ENCODE measurements at places on chromosomes 12 and 14.
A peak's percentile ranks its signal among the peaks of the same experiment; 100 is the strongest.

DNA sequence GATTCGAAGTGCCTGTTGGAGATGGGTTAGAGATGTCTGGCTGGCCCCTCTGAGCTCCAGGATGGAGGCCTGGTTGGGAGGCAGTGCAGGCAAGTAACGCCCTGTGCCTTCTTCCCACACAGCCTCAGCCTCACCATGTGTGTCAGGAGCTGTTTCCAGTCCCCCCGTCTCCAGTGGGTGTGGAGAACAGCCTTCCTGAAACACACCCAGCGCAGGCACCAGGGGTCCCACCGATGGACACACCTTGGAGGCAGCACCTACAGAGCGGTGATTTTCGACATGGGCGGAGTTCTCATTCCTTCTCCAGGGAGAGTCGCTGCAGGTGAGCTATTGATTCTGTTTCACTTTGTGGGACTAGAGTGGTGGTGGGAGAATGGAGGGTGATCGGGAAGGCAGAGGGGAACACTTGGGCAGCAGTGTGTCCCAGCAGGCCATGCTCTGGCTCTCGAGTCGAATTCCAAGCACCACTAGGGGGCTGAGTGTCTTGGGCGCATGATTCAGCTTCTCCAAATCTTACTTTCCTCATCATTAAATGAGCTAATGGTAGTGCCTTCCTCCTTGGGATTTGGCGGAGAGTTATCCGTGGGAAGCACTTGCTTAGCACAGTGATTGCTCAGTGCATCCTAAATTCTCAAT is 6.8 kb downstream of the ACAD10 start:
- no peak for DNase-seq

DNA sequence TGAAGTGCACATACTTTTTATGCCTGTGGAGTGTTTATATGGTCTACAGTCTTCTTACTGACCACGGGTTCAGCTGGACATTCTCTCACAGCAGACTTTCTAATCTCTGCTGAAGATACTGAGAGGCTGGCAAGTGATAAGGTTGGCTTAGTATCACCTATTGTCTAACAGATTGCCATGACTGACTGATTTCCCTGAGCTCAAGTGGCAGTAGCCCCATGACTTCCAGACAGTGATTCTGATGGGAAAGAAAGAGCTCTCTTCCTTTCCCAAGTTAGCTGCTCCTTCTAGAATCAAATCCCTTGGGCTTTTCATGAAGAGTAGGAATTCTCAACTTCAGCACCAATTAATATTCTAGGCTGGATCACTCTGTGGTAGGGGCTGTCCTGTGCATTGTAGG is 141.4 kb downstream of the ANO4 start:
- DNase-seq = no peak

- DNase-seq = no peak
Measured at GRCh38 chr14:74395094-74395493, 30.9 kb downstream of the SYNDIG1L start.

- DNase-seq = no peak
Measured at GRCh38 chr14:73877790-73878189, 8.9 kb upstream of the ZNF410 start.

DNA sequence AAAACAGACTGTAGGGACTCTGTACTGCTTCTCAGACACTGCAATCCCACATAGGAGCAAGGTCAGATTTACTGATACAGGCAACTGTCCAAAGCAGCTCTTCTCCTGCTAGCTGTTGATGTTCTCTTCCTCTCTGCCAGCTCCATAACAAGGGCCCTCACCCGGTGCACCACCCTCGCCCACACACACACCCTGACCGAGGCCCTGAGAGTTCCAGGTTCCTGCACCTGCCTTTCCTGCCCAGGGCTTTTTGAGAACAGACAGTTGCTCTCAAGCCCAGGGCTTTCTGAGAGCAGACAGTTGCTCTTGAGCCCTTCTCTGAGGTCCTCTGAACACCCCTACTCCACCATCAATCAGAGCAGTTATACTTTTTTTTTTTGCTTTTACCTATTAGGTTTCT is 233.8 kb upstream of the GARIN6 start:
- DNase-seq = no peak

DNA sequence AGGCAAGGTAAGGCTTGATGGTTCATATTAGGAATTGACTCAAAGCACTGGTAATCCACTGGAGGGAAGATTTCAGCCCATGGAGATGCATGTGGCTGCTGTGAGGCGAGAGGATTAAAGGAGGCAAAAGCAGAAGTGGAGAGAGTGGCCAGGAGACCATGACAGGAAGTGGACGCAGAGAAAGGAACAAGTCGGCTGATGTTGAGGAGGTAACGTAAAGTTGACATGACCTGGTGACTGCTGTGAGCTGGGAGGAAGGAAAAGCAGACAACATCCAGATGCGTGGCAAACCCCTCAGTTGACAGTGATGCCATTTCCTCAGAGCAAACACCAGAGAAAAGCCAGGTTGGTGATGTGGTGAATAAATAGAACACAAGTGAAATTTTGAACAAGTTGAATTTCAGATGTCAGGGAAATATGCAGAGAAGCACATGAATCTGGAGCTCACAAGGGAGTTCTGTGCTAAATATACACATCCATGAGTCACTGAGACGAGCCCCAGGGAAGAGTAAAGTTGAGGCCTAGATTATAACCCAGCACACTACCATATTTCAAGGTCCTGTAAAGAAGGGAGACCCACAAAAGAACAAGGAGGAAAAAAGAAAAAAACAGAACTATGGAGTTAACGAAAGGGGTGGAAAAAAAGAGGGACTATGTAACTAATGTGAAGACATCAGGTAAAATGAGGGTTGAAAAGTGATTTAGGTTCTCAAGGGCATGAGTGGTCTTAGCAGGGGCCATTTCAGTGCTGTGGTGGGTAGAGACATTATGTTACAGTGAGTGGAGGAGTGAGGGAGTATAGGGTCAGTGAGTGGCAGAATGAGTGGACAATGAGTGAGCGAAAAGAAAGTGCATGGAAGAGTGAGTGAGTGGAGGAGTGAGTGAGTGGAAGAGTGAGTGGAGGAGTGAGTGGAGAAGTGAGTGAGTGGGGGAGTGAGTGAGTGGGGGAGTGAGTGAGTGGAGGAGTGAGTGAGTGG is 61.6 kb upstream of the GZMB start:
- no peak for DNase-seq

- peak; percentile 17 for DNase-seq
Measured at GRCh38 chr14:70448633-70449340, 3.2 kb upstream of the ADAM21 start.

DNA sequence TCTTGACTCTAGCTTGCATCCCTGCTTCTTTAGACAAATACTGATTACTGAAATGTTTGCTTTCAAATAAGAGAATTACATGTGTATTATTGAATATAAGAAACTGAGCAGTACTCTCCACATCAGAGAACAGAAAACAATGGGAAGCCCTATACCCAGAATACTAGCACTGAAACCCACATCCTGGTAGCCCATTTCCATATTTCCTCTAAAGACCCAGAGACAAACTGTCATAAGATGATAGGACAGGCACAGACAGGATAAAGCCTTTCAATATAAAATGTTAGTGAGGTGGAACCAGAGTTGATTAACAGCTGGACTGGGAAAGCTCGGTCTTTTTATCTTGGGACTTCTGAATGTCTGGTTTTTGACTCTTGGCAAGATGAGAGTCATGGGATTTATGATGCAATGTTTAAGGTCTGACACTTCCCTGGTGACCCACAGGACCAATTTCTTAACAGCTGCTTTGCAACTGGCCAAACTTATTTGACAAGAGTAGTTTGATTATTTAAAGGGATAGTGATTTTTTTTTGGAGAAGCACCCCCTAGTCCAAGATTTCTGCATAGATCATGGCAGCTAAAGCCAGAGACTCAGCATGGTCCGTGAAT is 166.9 kb upstream of the ATXN7L3B start:
- DNase-seq = no peak

DNA sequence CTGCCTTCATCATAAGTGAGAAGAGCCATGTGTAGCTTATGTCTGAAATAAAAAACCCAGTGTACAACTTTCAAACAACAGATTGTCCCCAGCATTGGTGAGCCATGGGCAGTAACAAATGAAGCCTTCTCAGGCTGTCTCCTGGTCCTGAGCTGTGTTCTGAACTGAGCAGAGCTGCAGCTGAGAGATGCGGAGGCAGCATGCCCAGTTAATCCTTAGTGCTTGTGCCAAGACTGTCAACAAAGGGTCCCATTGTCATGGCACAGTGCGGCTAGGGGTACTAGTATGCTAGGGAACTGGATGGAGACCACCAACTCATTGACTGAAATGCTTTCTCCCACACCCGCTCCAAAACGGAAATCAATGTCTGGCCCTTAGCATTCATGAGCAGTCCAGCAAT is 154.3 kb downstream of the RMST start:
- DNase-seq = no peak

- DNase-seq = no peak
Measured at GRCh38 chr14:68014771-68015170, 195.2 kb downstream of the RAD51B start.

GRCh38 chr14:92676403-92677086 is 71.9 kb downstream of the LGMN start:
- DNase-seq = no peak

DNA sequence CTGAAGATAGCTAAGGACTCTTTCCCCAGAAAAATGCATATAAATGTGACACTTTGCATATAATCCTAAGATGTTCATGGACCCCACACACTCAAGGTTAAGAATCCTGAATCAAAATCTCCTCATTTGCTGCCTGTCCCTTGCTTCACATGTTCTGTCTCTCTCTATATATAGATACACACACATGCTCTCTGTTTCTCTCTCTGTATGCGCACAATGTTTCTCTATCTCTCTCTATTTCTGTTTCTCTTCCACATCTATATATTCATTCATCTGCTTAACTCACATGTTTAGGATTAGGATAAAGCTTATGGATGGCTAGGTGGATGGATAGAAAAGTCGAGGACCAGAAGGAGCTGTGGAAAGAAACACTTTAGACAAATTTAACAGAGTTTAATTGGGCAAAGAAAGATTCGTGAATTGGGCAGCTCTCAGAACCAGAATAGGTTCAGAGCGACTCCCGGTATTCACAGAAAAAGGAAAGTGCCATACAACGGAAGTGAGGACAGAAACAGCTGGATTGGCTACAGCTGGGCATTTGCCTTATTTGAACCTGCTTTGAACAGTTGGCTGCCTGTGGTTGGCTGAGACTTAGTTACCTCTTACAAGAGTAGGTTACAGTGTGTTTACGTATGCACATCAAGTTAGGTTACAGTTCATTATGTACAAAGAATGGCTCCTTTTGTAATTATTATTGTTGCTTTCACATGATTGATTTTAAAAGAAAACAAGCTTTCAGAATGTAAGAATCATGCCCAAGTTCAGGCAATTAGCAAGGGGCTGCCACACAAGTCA is 57.6 kb downstream of the EMP1 start:
- DNase-seq = no peak

GRCh38 chr12:117472983-117473382 is 111.6 kb upstream of the NOS1 start:
- DNase-seq = no peak

DNA sequence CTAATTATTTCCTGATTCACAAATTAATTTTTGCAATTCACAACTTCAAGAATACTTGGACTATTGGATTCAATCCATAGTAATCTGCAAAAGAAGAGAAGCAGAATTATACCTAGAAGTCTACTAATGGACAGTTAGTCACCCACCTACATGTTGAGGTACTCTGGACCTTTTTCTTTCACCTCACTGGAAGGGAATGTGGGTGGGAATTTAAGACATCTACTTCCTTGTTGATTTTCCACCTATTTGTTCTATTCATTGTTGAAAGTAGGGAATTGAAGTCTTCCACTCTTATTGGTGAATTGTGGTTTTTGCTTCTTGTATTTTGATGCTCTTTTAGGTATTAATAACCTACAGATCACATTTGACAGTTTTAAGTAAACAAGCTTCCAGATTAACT is 11.0 kb downstream of the RESF1 start:
- no peak for DNase-seq

- no peak for DNase-seq
Measured at GRCh38 chr12:95216711-95217376, 423 bp downstream of the FGD6 start.

DNA sequence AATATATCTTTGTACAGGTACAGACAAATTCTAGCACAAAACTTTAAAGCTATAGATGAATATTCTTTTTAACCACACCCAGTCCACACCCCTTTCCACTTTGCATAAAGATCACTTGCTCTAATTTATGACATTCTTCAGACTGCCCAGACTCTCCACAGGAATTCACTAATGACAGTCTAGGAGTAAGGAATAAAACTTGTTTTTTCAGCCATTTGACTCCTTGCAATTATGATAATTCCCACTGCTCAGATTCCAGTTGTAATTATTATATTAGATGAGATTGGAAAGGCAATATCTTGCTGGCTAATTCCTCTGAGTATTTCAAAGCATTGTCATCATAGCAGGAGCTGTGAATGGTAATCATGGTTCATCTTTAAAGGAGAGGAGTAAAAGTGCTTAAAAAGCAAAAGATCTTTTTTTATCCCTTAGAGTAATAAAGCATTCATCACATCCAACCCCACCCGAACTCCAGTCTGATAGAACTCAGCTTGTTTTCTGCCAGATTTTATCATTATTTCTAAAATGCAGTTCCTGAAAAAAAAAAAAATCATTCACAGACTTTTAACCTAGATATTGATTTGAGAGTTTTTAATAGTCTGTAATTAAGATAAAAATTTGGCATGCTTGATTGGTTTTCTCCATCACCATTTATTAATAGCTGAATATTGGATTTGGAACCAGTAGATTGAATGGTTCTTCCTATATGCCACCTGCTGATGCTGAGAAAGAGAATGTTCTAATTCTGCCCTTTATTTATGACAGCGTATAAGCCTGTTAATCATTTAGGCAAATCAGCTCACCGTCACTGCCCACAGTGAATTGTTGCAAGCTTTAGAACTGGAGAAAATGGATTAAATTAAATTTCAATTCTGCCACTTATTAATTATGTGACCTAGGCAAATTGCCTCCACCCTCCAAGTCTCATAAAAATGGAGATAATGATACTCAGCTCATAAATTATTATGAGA is 93.9 kb upstream of the RASSF8 start:
- DNase-seq = peak; percentile 25

DNA sequence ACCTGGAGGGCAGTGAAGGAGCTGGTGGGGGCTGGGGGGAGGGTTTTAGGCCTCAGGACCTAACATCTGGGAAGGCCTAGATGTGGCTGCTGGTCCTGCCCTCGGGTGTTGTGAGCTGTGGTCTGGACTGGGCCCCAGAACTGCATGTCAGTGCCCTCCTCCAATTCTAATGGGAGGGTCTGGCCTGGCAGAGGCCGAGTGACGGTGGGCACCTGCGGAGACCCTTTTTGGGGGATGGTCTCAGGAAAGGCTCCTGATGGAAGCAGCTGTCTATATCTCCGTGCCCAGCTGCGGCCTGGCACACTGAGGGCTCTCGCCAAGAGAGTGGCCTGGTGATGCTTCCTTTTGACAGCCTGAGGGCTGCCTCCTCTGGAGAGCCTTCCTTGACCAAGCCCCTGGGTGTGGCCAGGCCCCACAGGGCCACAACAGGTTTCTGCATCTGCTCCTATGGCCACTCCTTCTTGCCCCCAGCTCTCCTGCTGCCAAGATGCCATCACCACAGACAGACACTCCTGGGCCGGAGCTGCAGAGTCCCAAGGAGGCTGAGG is 5.3 kb downstream of the EXOC3L4 start:
- no peak for DNase-seq

DNA sequence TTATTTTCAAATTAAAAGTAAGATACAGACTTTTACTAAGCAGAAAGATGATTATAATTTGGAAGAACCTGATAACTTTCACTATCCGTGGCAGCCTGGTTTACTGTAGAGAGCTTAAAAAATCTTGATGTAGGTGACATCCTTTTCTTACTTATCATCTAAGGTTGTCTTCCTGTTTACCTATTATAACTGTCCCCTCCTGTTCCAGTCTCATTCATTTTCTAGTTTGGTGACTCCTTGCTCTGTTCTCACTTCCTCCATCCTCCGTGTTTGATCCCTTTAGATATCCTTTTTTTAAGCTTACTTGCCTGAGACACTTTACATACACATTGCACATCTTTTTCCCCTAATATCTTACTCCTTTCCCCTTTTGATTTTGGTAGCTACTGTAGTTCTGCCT is 27.5 kb downstream of the CCDC91 start:
- no peak for DNase-seq
